Bronchial epithelial cell (primary cell): ENCODE measurements at places on chromosomes 11 and 22.

DNA sequence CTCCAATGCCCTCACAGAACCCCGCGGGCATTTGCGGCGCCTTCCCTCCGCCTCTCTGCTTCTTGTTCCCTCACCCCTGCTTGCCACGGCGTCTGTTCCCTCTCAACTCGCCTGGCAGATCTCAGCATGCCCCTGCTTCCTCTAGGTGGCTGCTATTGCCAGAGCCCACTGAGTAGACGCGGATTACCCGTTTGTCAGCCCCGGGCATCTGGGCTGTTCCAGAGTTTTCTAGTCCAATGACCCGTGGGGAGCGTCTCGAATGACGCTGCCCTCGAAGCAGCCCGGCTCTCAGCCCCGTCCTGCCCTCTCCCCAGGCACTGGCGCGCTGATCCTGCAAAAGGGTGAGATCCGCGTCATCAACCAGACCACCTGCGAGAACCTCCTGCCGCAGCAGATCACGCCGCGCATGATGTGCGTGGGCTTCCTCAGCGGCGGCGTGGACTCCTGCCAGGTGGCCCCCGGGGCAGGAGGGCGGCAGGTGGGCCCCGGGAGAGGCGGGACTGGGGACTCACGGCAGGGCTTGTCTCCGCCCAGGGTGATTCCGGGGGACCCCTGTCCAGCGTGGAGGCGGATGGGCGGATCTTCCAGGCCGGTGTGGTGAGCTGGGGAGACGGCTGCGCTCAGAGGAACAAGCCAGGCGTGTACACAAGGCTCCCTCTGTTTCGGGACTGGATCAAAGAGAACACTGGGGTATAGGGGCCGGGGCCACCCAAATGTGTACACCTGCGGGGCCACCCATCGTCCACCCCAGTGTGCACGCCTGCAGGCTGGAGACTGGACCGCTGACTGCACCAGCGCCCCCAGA is 49.7 kb downstream of the ST14 start:
- no peak for DNase-seq

DNA sequence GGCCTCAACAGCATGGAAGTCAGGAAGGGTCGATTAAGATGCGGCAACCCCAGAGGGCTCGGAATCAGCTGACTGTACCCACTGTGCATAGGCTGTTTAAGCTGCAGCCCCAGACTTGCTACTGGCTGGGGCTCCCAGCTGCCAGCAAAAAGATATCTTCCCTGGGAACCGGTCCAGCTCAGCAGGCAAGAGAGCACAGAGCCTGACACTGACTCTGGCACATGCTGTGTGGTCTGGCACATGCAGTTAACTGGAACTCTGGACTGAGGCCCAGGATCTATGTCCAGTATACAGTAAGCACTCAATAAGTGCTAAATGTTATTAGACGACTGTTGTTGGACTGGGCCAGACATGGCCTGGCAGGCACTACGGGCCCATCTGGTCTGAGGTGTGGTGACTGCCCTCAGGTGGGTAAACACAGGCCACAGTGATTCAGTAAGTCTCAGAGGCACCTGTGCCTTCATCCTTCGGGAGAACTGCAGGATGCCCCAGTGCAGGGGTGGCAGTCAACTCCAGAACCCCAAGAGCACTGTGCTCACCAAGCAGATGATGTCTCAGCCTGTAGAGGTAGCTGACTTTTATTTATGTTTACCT is 87.6 kb downstream of the LARGE1 start:
- no peak for DNase-seq

DNA sequence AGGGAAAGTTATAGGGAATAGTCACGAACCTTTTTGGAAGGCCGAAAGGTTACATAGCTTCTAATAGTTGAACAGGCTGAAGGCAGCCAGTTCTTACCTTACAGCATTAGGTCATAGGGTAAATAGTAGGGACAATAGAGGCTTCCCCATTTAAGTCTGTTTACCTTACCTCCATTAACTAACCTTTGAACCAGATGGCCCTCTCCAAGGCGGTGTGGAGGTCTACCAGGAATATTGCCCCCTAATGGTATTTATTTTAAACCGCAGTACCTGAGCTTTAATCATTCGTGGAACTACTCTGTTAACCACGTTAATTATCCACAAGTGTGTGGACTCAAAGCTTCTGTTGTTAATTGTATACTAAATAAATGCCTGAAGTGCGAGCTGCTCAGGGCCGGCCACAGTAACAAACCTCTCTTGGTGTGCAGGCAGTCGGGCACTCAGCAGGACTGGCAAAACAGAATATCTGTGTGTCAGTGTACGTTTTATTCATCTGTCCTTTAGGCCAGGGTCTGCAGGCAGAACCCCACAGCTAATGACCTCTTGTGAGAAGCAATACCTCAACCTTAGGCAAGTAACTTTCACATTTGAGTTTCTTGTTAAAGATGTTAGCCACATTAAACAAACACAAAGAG is 81.7 kb downstream of the PRCP start:
- DNase-seq: no peak

- DNase-seq: no peak
Observed at GRCh38 chr11:33893711-33894397, 2.0 kb upstream of the LMO2 start.

GRCh38 chr22:24023204-24023789 is 12.2 kb downstream of the CABIN1 start:
- DNase-seq: no peak

DNA sequence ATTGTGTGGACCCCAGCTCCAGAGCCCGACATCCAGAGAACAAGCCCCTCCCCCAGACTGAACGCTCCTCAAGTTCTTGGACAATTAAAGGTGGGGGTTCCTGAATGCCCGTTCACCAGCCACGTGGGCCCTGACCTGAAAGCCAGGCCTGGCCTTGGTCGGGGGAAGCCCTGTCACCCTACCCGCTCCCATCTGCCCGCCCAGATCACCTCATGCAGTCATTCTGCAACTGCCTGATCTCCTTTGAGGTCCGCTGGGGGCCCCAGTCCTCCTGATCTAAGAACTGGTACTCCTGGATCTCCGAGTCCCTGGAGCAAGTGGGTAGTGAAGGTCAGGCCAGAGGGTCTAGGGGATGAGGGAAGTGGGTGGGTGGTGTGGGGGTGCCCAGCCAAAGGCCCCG is 9.1 kb upstream of the NAALADL1 start:
- no peak for DNase-seq

DNA sequence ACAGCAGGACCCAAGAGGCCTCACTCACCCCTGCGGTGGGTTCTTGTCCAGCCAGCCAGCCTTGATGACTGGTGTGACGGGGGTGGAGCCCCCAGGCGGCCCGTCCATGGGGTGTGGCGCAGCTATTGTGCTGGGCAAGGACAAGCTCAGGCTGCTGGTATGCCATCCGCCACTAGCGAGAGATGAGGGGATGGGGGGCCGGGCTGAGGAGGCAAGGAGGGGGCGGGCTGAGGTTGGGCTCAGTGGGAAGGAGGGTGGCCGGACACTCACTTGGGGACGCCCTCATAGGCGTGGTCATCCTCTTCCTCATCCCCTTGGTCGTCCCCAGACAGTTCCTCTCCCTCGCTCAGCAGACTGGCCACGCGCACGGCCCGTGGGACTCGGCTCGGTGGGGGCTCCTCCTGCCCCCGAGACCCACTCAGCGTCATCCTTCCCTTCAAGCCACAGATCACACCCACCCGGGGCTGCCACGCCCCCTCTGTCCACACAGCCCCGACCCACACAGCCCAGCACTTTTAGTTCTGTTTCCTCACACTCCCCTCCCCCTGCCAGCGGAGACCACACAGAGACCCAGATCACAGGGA is 38.0 kb upstream of the PDE2A start:
- DNase-seq: no peak

DNA sequence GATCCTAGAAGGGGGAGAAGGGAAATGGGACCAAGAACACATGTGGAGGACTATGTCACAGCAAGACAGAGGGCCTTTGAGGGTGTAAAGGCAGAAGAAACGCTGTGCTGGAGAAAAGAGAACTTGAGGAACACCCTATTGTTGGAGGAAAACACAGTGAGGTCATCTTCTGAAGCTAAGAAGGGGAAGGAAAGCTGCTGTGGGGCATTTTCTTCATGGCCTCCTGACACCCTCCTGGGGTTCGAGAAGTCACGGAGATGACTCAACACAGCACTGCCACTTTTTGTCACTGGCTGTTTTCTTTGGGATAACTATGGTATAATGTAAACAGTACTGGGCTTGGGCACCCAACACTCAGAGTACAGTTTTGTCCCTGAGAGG is 492.6 kb upstream of the CADM1 start:
- DNase-seq: no peak

GRCh38 chr11:78975081-78975480 is 400.4 kb upstream of the NARS2 start:
- DNase-seq: no peak

GRCh38 chr11:11117730-11118129 is 235.3 kb downstream of the CSNK2A3 start:
- no peak for DNase-seq

DNA sequence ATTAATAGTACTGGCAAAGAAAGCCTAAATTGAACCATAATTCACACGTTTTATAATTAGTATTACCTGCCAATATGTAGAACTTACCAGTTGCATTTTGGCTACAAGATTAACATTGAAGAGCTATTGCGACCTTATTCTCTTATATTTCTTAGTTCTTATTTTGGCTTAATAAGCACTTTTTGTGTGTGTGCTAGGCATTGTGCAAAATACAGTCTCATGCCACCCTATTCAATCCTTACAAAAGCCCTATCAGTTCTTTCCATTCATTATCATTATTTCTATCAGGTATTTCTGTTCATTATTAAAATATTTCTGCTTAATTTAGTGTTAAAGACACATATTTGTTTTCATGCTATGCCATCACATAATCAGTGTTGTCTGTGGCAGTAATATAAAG is 41.2 kb downstream of the MAML2 start:
- DNase-seq: no peak

- no peak for DNase-seq
Observed at GRCh38 chr22:48886604-48887393, 940.9 kb downstream of the BRD1 start.

DNA sequence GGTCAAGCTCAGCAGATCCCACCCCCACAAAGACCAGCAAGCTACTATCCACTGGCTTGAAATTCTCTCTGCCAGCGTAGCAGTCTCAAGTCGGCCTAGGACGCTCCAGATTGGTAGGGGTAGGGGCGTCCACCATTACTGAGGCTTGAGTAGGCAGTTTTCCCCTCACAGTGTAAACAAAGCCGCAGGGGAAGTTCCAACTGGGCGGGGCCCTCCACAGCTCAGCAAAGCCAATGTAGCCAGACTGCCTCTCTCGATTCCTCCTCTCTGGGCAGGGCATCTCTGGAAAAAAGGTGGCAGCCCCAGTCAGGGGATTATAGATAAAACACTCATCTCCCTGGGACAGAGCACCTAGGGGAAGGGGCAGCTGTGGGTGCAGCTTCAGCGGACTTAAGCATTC is 1064.9 kb upstream of the TENM4 start:
- DNase-seq: no peak

- peak; percentile 62 for DNase-seq
Observed at GRCh38 chr22:31343235-31344191, 2.6 kb downstream of the PATZ1 start.

- no peak for DNase-seq
Observed at GRCh38 chr22:46087816-46088277, 62.5 kb upstream of the PPARA start.

DNA sequence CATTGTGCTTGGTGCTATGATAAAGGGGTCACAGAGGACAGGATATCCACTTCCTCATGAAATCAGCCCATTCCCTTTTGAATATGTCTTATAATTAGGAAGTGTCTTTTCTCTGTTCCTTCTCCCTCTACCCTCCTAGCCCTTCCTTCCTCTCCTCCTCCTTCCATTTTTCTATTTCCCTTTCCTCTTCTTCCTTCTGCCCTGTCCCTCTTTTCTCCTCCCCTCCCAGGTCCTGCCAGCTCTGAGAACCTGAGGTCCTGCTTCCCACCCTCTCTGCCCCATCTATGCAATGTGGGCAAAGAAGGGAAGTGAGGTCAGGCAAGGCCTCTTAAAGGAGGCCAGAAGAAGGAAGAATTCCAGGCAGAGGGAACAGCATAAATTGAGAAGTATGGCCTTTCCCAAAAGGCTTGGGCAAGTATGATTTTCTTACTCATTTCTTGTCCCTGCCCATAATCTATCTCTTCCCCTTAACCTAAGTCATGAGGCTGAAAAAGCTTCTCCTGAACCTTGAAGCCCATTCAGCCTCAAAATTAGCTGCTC is 7.7 kb upstream of the UBASH3B start:
- no peak for DNase-seq

DNA sequence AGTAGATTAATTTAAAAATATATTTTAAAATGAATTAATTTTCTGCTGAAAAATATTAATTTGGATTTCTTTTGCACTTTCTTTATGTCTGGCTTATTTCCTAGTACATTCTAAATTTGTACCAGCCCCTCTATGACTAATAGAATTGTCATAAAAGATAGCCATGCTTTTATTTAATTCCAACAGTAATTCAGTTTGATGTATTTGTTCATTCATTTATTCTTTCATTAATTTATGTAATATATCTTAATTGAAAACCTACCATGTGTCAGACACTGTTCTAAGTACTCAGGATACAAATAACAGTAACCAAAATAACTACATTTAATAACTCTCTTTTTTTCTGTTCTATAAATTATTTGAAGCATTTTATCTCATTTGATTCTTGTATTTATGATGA is 264.0 kb upstream of the CCDC179 start:
- peak; percentile 40 for DNase-seq

GRCh38 chr11:82631722-82632630 is 101.7 kb downstream of the FAM181B start:
- DNase-seq: peak; percentile 67

- no peak for DNase-seq
Observed at GRCh38 chr11:1728931-1729691, 21.3 kb downstream of the IFITM10 start.

GRCh38 chr11:100863080-100863581 is 176.0 kb downstream of the ARHGAP42 start:
- peak; percentile 50 for DNase-seq

- DNase-seq: no peak
Observed at GRCh38 chr11:78193806-78194205, 5.1 kb downstream of the USP35 start.

GRCh38 chr11:90148900-90149299 is 14.4 kb downstream of the NAALAD2 start:
- DNase-seq: no peak

GRCh38 chr11:111938687-111939160 is 1.6 kb downstream of the DIXDC1 start:
- DNase-seq: peak; percentile 46

DNA sequence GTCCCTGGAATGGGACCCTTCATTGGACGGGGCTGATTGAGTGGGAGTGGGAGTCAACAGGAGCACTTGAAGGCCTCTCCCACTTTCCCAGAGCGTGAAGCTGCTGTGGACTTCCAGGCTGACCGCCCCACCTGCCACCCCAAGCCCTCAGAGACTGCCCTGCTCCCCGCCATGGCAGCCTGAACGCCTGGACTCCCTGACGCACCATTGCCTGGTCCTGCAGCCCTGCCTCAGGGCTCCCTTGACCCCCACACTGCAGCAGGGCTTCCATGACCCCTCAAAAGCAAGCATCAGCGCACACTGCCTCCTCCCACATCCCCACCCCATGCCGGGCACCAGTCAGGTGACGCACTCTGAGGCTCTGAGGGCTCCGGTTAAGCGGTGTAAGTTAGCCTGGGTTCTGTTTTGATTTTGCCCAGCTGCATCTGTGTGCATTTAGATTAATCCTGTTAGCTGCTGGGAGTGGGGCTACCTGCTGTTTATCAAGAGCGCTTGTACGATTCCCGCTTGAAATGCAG is 39.4 kb downstream of the TRIM29 start:
- no peak for DNase-seq

- DNase-seq: no peak
Observed at GRCh38 chr22:33811686-33812085, 108.6 kb downstream of the LARGE1 start.

GRCh38 chr11:59208956-59209355 is 3.8 kb downstream of the MPEG1 start:
- DNase-seq: peak; percentile 33
